Articular chondrocyte of knee joint (primary cell): ENCODE measurements at places on chromosomes 4 and X. TPM values are rescaled to one million over a fixed set of nuclear protein-coding genes. Genes with fewer than 3 reads are reported as not detected.

TKTL2 gene
- total RNA-seq: under 0.01 TPM in 1 of 2 replicates, not detected in the other

RHOXF2B gene
- total RNA-seq: not detected in 2 replicates

NHSL2 gene
- total RNA-seq: 0.26 and 0.32 TPM in 2 replicates

NEUROG2 gene
- under 0.01 TPM in 1 of 2 replicates, not detected in the other for total RNA-seq

GATA1 gene
- not detected in 2 replicates for total RNA-seq

ANXA10 gene
- not detected in 2 replicates for total RNA-seq
